GM10248 (cell line): ENCODE measurements at places on chromosomes 11 and 22.
A peak's percentile ranks its signal among the peaks of the same experiment; 100 is the strongest.

GRCh38 chr11:122197066-122197987, 81.3 kb upstream of the BLID start:
- no peak for DNase-seq

DNA sequence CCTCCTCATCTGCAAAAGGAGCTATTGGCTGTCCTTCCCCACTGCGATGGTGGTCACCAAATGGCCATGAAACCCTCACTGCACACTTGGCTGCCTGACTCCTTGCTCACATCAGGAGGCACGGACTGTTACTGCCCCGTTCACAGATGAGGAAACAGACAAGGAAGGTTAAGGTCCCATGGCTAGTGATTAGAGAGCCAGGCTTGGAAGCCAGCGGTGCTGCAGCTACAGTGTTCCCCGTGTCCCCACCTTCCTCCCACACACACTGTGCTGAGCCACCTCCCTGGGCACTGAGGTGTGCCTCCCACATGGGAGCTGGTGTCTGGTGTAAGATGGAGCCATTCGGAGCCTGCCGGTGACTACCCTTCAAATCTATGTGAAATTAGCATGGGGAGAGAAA, 2.6 kb downstream of the ARHGAP8 start:
- DNase-seq, result no peak

DNA sequence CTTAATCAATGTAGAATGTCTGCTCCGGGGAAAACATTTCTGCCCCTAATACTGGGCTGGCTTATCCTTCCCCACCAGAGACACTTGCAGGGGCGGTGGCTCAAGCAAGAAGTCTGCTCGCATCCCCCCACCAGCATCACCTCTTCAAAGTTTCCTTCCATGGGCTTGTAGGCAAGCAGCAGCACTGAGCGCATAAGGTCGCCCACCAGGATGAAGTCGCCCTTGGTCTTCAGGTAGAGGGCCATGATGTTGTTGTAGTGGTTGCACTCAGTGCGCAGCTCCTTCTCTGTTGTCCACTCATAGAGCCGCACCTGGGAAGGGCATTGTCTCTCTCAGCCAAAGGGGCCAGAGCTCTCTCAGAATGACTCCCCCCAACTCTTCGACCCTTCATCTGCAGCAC, 8.6 kb upstream of the VWCE start:
- no peak for DNase-seq

DNA sequence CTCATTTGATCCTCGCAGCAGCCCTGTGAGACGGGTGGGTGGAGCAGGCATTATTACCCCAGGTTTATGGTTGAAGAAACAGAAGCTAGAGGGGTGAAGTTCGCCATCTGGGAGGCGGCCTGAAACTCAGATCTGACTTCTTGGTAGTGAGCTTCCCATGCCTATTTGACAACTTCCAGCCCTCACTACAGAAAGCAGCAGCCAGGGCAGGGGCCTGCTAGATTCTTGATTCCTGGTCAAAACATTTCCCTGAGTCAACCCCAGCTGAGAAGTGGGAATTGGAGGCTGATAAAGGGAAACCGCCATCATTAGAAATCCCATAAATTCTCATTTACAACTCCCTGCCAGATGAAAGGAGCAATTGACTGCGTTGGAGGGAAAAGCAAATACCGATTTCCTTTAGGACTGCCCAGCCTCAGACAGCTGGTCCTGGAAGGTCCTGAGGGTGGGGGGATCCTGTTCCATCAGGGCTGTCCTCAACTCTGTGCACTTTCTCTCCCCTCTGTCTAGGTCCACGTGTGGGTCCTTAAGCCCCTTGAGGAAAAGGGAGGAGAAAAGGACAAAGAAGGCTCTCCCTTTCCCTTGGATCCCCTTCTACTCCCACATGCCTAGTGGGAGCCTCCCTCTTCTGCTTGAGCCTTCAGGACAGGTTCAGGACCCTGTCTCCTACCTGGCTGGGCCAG, 10.2 kb upstream of the NECTIN1 start:
- no peak for DNase-seq

- no peak for DNase-seq
Measured at GRCh38 chr11:26936109-26936508, 57.8 kb upstream of the FIBIN start.

DNA sequence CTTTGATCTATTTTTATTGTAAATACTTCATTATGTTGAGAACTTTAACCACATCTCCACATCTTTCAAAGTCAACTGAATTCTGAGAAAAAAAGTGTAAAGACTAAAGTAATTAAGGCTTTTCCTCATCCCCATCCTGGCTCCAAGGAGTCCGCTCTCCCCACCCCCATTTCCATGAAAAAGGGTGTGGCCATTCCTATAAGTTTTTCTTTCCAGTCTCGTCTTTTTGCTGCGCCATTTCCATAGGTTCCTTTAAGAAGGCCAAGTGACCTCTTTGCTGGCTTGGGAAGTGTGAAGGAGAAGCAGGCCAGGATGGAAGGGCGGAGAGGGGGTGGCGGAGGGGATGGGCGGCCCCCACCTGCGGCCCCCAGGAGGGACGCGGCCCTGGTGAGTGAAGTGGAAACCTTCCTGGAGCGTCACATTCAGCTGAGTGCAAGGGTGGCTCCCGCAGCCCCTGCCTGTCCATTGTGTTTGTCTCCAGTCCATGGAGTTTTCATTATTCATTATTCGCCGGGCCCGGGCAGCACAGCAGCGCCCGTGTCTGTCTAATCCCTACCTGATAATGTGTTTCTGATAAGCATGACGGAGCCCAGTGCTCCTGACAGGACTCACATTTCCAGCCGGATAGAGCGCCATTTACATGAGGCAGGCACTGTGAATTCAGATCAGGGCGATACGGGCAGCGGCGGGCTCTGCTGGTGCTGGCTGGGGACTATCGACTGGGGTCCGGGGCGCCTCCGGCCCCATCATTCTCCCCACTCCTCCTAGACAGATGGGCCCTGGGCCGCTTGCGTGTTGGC, 739.8 kb downstream of the OPCML start:
- no peak for DNase-seq

DNA sequence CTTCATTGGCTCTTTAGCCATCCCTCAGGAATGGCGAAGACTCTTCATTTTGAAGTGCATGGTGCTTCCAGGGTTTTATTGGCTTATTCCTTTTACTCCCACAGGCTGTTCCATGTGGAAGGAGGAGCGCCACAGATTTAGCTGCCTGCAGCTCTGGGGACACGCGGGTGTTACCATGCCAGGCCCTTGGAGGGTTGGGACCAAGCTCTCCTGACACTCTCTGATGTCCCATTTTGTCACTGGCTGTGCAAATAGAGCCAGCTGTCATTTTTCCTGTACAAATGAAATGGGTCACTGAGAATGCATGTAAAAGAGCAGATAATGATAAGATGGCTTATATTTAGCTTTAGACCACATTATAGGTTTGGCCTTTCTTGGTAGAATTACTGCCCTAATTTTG, 9.2 kb downstream of the THYN1 start:
- no peak for DNase-seq

- no peak for DNase-seq
Measured at GRCh38 chr11:113736323-113736722, 30.2 kb upstream of the TMPRSS5 start.

DNA sequence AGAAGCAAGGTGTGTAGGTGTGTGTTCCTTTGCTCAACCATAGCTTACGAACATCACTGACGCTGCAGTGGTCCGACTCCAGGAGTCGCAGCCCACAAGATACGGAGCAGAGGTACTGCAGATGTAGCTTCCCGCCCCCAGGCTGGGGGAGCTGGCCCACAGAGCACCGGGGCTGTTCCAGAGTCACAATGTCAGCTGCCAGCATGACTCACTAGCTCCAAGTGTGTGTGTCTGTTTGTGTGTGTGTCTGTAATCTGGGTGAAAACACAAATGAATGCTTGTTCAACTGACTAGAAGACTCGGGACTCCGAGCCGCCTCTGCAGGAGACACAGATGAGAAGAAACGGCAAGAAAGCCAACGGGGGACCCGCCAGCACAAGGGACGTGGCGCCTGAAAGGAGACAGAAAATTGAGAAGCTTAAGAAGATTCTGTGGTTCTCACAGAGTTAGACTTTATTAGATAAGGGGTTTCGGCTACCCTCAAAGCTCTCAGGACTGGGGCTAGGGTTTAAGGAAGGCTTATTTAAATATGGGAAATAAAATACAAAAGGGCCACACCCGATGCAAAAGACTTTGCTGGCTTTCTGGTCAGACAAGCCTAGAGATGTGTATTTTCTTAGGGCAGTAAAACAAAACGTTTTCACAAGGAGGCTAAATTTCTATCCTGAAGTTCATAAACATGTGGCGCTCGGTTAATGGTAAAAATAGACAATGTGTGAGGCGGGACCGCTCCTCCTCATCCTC, 10.7 kb downstream of the VSIG10L2 start:
- no peak for DNase-seq

DNA sequence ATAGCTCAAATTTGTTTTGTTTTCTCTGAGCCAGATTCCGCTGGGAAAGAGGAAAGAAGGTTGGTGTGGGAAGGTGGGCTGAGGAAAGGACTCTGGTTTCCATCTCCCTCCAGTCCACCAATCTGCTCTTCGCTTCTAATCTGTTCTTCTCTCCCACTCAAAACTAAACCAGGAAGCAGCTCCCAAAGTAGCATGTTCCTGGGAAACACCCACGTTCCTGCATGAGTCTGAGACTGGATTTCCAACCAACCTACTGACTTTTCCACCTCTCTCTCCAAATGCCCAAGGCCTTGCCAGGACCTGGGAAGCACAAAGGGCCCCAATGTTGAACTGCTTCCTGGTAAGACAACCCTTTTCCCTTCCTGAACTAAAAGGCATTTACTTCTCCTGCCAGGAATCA, 110.2 kb downstream of the WT1 start:
- no peak for DNase-seq

- DNase-seq, result no peak
Measured at GRCh38 chr11:122173074-122173450, 57.0 kb upstream of the BLID start.

DNA sequence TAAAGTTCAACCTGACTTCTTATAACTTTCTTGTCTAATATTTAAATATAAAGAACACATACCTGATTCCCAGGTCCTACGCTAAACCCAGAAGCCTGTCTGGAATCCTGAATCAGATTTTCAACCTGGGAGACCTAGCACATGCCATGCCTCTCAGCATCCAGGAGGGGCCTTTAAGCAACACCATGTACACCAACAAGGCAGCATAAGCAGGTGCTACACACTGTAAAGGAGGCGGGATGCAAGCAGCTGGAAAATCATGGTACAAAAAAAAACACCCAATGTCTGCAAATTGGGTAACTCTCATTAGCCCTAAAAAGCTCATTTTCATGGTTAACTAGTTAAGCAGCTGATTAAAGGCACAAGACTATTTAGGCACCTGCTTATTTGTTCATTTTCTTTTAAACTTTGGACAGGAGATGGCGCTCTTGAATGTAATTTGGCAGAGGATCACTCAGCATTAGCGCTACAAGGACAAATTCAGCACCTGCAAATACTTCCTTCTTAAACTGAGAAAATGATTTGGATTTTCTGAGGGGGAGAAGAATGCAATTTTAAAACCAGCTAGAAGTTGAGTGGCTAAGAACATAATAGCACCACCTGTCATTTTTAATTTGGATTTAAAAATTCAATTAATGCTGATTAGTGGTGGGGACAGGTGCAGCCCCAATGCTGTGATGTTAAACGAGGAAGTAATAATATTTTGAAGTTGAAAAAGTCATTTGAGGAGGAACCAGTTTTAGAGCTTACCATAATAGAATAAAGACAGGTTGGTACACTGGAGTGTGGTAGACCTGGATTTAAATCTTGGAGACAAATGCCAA, 104.0 kb downstream of the FAR1 start:
- DNase-seq, result peak; percentile 24

DNA sequence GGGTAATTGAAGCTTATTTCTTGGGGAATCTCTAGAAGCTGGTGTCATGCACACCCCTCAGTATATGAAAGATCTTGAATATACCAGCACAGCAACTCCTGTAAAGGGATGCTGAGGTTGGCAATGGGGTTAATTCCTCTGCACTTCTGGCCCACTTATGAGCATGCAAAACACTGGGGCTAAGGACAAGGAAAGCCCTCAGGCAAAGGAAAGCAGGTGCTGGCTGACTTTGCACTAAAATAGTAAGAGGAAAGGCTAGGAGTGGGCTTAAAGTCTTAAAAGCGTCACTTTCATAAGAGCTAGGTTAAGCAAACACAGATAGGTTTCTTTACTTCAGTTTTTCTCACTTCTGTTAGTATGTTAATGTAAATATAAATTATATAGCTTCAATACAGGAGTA, 572.6 kb upstream of the LUZP2 start:
- no peak for DNase-seq

DNA sequence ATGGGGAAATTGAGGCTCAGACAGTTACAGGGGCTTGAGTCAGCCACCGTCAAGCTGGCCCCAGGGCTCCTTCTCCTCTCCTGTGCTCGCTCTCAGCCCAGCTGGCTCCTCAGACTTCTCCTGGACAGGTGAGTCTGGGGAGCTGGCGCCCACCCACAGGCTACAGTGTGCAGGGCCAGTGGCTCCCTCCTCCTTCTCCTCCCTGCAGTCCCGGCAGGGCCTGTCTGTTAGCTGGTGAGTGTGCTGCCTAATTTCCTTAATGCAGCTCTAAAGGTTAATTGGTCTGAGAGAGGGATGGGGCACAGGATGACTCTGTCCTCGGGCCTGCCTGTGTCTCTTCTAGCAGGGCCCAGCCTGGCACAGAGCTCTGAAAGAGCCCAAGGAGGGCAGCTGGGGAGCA, 31.7 kb downstream of the LMO1 start:
- DNase-seq, result no peak

- no peak for DNase-seq
Measured at GRCh38 chr11:120667281-120667680, 155.7 kb downstream of the GRIK4 start.

GRCh38 chr11:87114093-87114492, 76.4 kb downstream of the TMEM135 start:
- no peak for DNase-seq

DNA sequence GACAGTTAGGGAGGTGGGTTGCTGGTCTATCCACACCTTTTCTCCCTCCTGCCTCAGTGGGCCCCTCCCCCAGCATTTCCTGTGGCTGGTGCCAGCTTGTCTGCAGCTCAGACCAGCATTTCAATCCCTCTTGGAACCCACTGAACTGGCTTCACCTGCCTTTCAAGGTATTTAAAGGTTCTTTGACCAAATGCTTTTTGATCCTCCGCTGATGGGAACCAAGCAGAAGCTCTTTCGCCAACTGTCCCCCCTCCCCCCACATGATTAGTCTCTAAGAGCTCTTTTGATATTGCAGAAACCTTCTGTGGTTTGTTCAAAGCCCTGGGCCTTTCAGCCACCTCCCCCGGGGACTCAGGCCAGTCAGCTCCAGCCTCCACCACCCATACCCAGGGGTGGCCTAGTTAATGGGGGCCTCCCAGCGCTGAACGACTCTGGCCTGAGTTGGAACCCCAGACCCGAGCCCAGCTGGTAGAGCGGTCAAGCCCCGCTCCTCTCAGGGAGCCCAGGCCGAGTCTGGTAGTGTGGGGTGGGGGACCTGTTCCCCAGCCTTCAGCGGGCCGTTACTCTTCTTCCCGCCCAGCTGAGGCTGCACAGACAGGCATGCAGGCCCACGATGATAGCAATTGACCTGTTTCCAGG, 6.0 kb upstream of the SYT7 start:
- DNase-seq, result no peak

- no peak for DNase-seq
Measured at GRCh38 chr11:45180179-45180847, 33.9 kb downstream of the PRDM11 start.

- DNase-seq, result peak; percentile 29
Measured at GRCh38 chr22:45129703-45130524, 33.8 kb upstream of the NUP50 start.

- DNase-seq, result no peak
Measured at GRCh38 chr11:14499178-14499559, 442 bp downstream of the COPB1 start.
